ENCODE measurements at places on chromosomes 7 and 10.

DNA sequence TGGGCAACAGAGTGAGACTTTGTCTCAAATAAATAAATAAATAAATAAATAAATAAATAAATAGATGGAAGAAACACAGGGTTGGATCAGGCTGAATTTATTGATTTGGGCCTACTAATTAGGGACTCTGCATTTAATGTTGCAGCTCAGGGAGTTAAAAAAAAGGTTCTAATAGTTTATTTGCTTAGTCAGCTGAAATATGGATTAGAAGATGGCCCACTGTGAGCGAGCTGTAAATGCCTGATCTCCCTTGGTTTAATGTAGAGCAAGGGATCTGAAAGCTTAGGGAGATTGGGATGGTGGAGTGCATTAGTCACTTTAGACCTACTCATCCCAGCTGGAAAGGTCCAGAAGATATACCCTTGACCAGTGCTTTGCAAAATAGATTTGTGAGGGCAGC lies 25.1 kb upstream of the PDIA4 start:
- DNase-seq: no peak

DNA sequence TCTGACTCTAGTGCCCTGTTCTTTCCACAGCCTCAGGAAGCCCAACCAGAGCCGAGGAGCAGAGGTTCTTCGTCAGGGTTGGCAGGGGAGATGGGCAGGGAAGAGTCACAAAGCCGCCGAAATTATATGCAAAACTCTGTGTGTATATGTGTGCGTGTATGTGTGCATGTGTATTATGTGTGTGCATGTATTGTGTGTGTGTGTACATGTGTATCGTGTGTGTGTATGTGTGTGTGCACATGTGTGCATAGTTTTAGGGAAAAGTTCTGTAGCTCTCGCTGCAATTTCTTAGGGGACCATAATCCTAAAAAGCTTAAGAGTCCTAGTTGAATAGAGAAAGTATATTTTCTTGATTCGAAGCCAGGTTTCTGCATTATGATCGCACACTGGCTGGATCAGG lies 17.0 kb downstream of the DNAJB12 start:
- no peak for DNase-seq

- no peak for DNase-seq
Measured at GRCh38 chr7:134084488-134085144, 42.5 kb upstream of the LRGUK start.

DNA sequence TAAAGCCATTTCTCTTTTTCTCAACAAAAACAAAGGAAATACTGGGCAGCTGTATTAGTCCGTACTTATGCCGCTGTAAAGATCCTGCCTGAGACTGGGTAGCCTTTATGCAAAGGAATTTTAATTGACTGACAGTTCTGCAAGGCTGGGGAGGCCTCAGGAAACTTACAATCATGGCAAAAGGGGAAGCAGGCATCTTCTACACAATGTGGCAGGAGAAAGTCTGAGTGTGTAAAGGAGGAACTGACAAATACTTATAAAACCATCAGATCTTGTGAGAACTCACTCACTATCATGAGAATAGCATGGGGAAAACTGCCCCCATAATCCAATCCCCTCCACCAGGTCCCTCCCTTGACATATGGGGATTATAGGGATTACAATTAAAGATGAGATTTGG lies 264.3 kb downstream of the SEMA3A start:
- DNase-seq: no peak

DNA sequence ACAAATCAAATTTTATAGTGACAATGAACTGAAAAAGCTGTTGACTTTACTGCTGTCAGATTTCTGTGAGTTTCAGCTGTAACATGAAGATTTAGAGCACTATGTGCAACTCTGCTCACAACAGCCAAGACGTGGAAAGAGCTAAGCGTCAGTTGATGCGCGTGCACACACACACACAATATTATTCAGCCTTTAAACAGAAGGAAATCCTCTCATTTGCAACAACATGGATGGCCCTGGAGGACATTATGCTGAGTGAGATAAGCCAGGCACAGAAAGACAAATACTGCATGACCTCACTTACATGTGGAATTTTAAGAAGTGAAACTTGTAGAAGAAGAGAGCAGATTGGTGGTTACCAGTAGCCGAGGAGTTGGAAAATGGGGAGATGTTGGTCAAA lies 82.8 kb upstream of the FRMD4A start:
- DNase-seq: no peak

DNA sequence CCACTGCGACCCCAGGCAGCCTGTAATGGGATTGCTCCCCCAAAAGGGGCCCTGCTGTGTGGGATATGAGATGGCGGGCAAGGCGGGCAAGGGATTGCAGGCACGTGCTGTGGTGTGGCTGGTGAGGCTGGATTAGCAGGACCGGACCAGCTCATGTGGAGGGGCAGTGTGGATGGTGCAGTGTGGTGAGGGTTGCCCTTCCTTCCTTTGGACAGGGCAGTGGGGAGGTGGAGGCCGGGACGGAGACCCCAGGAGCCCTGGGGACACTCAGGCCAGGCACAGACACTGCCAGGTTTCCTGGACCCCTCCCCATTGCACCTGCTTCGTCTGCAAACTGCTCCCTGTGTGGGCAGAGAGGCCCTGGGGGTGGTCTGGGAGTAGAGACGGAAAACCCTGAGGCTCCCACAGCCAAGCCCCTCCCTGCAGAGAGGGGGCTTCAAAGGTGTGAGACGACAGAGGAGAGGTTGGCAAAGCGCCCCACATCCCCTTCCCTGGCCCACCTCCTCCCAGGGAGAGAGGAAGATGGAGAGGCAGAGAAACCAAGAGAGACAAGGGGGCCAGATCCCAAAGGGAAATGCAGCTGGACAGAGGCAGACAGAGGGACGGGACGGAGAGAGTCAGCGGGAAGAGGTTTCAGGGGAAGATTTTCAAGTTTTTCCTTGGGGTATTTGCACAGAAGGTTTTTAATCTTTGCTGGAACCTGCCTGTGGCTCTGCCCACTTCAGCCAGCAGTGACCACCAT lies 89.2 kb downstream of the MICALL2 start:
- no peak for DNase-seq

All from activated CD4-positive, alpha-beta T cell treated with anti-CD3 and anti-CD28 coated beads for 48 hours (primary cell).